ENCODE measurements at places on chromosomes 12 and 14.
A peak's percentile ranks its signal among the peaks of the same experiment; 100 is the strongest.

GRCh38 chr12:104275689-104276088, 27.9 kb upstream of the EID3 start:
- DNase-seq = no peak

DNA sequence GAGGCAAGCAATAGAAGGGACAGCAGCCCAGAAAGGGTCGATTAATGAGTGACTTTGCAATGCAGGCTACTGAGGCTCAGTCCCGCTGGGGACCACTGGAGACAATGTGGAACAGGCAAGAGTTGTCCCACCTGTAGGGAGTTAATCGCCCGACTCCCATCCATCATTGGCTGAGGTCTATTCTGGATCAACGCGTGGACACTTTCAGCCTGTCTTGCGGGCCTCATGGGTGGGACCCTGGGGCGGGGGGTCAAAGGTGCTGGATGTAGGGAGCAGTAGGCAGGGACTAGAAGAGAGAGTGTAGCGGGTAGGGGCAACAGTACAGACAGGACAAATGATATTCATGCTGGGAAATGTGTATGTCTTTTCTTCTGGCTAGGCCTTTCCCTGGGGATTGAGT, 6.1 kb downstream of the IFI27L2 start:
- DNase-seq = no peak

GRCh38 chr14:100526632-100527031, 60.6 kb downstream of the BEGAIN start:
- no peak for DNase-seq

GRCh38 chr14:35043046-35043445, 3.0 kb upstream of the FAM177A1 start:
- DNase-seq = no peak

DNA sequence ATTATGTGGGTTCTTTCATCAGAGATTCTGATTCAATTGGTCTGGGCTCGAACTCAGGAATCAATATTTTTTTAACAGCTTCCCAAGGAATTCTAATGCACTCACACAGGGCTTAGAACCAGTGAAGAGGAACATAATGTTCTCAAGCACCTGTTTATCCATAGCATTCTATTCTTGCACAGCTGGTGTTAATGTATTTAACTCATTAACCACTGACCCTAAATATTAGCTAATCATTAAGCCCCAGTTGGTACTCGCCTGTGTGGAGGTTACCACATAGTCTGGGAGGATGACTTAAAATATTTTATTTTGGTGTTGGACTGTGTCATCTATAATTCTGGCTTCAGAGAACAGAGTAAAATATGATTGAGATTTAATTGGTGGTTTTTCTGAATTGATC, 45.3 kb downstream of the LRP6 start:
- DNase-seq = no peak

GRCh38 chr12:132456944-132457495, 32.9 kb upstream of the FBRSL1 start:
- no peak for DNase-seq

DNA sequence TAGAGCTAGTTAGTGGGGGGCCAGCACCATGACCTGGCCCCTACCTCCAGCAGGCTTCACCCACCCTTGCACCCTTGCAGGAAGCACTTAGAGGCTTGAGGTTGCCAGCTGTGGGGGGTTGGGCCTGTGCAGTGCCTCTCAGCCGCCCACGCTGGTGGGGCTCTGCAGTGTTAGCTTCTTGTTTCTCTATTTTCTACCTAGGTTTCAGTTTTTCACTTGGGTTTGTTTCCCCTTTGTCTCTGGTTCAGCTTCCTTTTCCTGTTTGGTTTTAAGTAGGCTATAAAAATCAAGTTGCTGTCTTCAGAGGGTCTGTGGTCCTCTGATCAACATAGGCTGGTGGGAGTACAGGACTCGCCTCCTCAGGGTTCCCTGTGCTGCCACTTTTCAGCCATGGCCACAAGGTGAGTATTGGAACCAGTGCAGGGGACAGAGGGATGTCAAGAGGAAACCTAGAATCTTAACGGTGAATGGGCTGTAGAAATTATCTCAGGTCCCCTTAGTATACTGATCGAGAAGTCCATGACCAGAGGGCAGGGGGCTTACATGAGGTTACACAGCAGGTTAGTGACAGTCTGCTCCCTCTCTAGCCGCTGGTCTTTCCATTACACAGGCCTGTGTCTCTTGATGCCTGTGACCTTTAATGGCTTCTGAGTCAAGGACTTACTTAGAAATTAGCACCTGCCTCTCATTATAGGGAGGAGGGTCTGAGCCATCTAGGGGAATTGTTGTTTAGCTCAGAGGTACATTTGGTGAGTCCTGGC, at the start of gene EVL:
TSS of gene EVL (plus strand) at position 312 of the 761 bp plus-strand sequence. CDS start at position 391, 79 bp downstream.
- peak; percentile 57 for DNase-seq

DNA sequence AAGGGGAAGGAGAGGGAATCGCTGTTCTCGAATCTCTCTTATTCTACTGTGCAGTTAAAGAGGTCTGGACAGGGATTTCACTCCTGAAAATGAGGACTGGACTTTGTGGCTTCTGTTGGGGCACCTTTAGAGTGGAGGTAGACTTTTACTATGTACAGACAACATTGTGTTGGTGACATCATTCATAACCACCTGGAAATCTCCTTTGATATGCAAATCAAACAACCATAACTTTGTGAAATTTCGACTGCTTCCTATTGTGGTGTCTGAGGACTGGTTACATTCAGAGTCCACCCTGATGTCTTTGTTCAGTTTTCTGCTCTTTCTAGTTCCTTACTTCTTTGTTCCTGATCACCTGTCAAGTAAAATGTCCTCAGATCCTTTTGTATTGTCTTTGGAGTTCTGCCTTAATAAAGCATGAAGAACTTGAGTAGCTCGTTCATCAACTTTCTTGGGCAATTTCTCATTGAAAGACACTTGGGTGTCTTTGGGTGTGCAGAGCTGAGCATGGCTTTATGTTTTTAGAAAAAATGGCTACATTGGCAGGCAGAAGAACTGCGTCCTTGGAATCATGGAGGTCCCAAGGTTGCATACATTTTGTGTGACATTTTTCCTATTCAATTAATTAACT, 29.8 kb downstream of the LRRK2 start:
- DNase-seq = no peak

DNA sequence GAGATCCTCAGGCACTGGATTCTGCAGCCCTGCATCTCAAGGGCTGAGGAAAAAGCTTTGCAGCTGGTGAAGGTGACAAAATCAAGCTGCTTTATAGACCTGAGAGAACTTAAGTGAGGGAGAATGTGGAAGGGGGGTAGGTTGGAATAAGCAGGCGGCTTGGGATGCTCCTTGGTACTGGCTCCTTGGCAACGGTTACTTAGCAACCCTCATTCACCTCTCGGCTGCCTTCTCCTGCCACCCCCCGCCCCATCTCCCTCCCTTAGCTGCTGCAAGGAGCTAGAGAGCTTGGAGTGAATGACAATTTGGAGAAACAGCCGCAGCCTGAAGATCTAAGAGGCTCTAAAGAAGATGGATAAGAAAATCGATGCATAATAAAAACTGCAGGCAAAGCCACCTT, 44.1 kb upstream of the CISTR start:
- no peak for DNase-seq

- DNase-seq = no peak
These were observed 1.5 kb downstream of the SLC7A8 start for GRCh38 chr14:23181946-23182345.

- DNase-seq = no peak
These were observed 273.4 kb upstream of the SLC16A7 start for GRCh38 chr12:59322473-59322872.

DNA sequence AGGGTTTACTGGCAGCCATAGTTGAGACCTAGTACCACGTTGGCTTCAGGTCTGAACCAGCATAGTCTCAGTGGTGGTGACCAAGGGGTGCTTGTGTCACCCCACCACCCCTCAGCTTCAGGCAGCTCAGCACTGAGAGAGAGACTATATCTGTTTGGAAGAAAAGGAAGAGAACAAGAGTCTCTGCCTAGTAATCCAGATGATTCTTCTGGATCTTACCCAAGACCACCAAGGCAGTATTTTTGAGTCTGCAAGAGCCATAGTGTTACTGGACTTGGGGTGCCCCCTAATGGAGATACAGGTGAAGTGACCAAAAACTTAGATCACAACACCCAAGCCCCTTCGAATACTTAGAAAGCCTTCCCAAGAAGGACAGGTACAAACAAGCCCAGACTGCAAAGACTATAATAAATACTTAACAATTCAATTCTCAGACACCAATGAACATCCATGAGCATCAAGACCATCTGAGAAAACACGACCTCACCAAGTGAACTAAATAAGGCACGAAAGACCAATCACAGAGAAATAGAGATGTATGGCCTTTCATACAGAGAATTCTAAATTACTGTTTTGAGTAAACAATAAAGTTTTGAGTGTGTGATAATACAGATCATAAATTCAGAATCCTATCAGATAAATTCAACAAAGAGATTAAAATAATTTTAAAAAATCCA, 107.0 kb downstream of the HELB start:
- DNase-seq = peak; percentile 2

DNA sequence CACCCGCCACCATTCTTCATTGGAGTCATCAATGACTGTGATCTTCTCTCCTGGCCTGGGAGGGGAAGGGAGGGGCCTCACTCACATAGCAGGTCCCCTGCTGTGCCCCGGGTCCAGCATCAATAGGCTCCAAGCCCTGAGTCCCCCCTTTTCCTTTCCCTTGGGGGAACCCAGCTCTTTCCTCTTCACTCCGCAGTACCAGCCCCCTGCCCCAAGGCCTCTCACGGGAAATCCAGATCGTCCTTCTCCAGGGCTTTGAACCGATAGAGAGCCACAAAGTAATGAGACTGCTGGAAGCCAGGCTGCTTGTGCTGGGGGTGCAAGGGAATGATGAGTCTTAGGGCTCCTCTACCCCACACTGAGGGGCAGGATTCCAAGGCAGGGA, 6.7 kb downstream of the STAC3 start:
- DNase-seq = no peak

DNA sequence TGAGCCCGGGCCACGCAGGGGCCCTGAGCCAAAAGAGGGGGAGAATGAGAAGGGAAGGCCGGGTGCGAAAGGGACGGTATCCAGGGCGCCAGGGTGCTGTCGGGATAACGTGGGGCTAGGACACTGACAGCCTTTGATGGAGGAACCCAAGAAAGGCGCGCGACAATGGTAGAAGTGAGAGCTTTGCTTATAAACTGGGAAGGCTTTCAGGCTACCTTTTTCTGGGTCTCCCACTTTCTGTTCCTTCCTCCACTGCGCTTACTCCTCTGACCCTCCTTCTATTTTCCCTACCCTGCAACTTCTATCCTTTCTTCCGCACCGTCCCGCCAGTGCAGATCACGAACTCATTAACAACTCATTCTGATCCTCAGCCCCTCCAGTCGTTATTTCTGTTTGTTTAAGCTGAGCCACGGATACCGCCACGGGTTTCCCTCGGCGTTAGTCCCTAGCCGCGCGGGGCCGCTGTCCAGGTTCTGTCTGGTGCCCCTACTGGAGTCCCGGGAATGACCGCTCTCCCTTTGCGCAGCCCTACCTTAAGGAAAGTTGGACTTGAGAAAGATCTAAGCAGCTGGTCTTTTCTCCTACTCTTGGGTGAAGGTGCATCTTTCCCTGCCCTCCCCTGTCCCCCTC, 3.0 kb downstream of the SSTR1 start:
- no peak for DNase-seq

- no peak for DNase-seq
These were observed 3.0 kb upstream of the OR6S1 start for GRCh38 chr14:20644520-20644919.

DNA sequence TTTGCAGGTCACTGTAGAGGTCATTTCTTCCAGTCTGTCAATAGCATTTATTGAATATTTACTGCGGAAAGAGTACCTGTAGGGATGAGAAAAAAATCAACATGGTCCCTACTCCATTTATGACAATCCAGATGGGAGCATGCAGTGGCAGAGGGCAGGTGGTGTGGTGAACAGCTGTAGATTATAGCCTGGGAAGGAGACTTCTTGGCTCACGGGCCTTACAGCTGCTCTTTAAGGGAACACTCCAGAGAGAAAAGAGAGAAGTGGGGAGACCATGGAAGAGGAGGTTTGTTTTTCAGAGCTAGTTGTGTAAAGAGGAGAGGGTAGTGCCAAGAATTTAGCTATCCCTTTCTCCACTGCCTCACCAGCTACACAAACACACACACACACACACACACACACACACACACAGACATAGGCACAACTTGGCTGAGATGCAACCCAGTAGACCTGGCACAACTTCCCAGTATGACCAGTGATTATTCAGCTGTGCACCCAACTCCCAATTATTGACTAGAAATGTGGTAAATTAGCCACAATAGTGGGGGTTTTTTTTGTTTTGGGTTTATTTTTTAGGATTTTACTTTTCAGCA, 41.0 kb downstream of the GPHB5 start:
- DNase-seq = no peak

DNA sequence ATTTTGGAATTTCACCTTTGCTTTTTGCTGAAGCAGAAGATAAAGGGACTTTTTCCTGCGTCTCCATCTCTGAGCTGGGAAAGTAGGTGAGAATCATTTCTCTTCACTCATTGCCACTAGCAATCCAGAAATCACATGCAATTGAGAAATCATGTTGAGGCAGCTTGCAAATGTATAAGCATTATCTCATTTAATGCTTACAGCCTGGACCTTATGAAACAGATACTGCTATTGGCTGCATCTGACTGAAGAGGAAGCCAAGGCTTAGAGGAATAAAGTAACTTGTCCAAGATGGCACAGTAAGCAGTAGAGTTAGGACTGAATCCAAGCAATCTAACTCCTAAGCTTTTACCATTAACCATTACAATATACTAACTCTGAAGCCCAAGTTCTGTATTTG, 122.4 kb downstream of the FIGNL2 start:
- DNase-seq = no peak

- no peak for DNase-seq
These were observed 5.8 kb upstream of the NTN4 start for GRCh38 chr12:95796225-95796981.

- no peak for DNase-seq
These were observed 7.9 kb downstream of the OR10P1 start for GRCh38 chr12:55644591-55644990.

- no peak for DNase-seq
These were observed 256.6 kb downstream of the BTG1 start for GRCh38 chr12:91889059-91889458.

DNA sequence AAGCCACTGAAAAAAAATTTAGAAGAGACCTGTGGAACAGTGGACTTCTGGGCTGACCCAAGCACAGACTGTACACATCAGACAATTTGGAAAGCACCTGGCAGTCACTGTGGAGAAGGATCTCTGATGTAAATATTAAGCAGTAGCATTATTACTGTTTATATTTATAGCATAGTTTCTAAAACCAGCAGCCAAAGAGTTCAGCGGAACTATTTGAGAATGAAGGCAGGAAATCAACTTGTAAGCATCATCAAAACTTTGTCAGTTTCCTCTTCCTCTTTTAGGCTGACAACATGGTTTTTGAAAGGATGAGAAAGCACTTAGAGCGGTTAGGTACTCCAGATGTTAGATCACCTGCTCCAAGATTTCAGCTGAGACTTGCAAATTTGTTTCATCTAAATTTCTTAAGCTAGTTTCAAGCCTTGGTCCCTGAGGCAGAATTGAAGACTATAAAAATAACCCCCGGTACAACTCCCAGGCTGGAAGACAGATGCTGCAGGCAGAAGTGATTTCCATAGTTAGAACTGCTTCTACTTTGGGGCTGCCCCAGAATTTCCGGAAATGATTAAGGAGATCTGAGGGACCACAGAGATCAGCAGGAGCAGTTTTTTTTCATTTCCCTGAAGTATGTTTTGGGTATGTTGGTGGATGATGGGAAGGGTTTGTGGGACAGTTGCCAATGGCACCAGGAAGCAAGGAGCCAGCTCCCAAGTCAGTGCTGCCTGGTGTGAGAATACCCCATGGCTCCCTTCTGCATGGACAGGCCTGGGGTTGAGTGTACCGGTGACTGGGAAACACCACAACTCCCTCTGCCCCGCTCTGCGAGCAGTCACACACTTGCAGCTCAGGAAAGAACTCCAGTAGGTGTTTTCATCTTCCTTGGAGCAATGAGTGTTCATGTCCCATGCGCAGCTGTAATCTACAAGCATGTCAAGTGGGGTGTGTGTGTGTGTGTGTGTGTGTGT, 354.5 kb downstream of the NUAK1 start:
- no peak for DNase-seq

Data from activated T-helper 1 cell treated with anti-CD3 and anti-CD28 coated beads, Interleukin-2, amount 50 U/mL, for 16 hours (primary cell).